ENCODE measurements at places on chromosomes 7 and 10. TPM values are rescaled to one million over a fixed set of nuclear protein-coding genes. Genes with fewer than 3 reads are reported as not detected.

DNA sequence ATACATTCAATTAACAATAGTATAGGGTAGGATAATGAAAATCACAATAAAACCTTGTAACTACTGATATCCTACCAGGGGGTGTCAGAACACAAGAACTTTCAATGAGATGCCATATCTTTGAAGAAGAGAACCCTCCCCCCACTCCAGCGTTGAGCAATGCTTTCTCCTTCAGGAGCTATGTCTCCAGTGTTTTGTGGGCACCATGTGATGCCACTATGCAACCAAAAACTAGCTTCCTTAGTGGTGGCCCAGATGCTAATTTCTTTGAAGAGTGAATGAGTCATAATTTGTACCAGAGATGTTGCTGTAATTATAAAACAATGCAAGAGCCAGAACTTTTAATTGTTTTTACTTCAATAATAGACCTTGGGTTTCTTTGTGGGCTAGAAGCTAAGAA lies 76.0 kb upstream of the ADO start:
- DNase-seq: no peak

GRCh38 chr10:29897999-29898716 lies 161.2 kb downstream of the JCAD start:
- DNase-seq: no peak

DNA sequence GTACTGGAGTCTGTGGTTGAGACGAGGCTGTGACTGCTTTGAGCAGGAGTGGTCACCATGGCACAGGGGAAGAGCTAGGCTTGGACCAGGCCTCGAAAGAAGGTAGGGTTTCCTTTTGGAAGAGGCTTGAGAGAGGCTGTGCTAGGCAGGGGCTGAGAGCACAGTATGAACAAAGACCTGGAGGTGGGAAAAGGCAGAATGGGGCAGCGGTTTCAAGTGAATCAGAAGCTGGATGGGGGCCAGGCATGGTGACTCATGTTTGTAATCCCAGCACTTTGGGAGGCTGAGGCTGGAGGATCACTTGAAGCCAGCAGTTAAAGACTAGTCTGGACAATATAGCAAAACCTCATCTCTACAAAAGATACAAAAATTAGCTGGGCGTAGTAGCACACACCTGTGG lies 65.9 kb downstream of the CLIP2 start:
- DNase-seq: no peak

GRCh38 chr10:9707216-9707615 lies 1310.5 kb upstream of the CELF2 start:
- DNase-seq: no peak

GRCh38 chr10:124711145-124711544 lies 33.0 kb downstream of the FAM53B start:
- no peak for DNase-seq

DNA sequence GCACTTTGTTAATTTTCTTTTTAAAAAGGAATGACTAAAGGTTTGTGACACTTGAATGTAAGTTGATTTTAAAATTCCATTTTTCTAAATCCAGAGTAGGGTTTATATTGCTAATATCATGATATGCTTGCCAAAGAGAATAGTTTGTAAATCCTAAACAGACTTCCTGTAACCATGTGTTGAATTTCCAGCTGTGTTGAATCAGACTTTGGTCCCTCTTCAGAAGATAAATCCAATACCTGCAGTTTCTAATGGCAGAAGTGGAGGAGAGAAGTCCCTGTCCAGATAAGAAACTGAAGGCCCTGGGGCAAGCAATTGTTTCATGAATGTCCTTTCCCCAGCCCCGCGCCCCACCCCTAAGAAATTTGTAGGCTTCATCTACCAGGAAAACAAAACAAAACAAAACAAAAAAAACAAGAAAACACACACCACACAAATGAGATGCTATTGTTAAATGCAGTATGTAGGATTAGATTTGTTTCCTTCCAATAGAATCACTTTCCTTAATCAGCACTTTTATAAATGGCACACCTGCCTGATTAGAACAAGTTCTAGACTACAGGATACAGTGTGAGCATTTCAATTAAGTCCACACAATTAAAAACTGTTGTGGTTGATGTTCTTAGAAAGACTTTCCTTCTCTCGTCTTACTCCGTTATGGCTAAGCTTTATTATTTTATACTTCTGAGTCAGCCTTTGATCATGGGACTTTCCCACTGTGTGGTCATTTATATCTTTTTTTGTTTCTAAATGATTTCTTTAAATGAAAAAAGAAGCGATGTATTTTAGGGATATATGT lies 122.8 kb downstream of the KAT6B start:
- no peak for DNase-seq

GRCh38 chr10:4503076-4503475 lies 322.9 kb upstream of the AKR1E2 start:
- DNase-seq: no peak

DNA sequence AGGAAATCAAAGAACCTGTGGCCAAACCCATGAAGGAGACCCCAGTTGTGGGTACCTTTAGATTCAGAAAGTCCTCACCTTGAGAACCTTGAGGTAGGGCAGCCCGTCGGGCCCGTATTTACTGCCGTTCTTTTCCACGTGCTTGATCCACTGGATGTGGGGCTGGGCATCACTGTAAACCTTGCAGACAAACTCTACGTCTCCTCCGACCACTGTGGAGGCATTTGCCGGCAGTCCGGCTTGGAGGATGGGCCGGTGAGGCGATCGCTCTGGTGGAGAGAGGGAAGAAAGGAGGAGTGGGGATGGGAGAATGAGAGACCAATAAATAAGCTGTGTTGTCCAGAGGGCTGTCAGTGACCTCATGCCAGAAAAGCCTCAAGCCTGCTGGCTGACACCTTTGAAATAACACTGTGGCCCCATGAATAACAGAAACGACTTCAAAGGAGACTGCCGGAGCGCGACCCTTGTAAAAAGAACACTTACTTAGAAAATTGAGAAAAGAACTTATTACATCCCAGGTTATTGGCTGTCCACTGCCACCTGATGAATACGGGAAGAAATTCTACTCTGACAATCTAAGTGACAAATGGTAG lies 78.2 kb downstream of the FGFR2 start:
- DNase-seq: no peak

DNA sequence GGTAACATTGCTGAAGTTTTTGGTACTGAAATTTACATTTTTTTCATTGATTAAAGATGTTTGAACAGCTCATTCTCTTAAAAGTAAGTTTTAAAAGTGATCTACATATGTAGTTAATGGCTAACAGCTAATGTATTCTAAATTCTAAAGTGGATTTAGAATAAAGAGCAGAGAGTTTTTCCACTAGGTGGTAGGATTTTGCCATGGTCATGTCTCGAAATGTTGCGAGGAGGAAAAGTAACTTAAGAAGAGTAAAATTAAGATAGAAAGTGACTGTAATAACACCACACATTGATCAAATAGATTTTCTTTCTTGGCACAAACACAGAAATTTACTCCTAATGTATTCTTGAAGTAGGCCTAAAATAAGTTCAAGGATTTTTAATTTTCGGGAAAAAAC lies 19.8 kb downstream of the LSMEM1 start:
- no peak for DNase-seq

GRCh38 chr7:31791881-31792280 lies 104.9 kb downstream of the PPP1R17 start:
- DNase-seq: no peak

DNA sequence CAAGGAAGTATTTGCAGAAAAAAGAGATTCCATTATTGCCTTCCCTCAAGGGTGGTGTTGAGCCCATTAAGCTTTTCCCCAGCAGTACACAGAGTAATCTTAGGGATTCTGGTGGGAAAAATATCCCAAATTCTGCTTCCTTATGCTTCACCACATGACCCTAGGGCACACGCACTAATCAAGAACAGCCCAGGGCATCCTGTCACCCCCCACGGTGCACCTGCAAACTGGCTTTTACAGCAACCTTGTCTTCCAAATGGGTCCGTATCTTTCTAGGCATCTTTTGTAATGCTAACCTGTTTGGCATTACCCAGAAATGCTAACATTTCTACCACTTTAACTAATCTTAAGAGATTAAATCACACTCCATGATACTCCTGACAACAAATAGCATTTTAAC lies 926 bp upstream of the C7orf33 start:
- no peak for DNase-seq

- DNase-seq: no peak
These were observed 162.1 kb upstream of the SHH start for GRCh38 chr7:155974186-155974897.

DNA sequence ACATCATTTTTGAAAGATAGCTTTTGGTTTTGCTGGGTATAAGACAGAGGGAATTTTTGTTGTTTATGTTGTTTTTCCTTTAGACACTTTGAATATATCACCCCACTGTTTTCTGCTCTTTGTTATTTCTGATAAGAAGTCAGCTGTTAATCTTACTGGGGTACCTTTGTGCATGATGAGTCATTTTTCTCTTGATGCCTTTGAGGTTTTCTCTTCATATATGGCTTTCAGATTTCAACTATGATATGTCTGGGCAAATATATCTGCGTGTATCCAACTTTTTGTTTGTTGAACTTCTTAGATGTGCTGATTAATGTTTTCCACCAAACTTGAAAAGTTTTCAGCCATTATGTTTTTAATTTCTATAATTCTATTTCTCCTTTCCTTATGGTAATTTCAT lies 208.6 kb upstream of the TMEM72 start:
- no peak for DNase-seq

- no peak for DNase-seq
These were observed 17.2 kb upstream of the TPST1 start for GRCh38 chr7:66187905-66188304.

The ANXA8L1 gene
- total RNA-seq: not detected

The GALNT17 gene
- 42.0 TPM for total RNA-seq
